ENCODE measurements at places on chromosomes 1 and 21.
A peak's percentile ranks its signal among the peaks of the same experiment; 100 is the strongest.

- DNase-seq = no peak
Measured at GRCh38 chr1:37078866-37079265, 44.6 kb upstream of the GRIK3 start.

DNA sequence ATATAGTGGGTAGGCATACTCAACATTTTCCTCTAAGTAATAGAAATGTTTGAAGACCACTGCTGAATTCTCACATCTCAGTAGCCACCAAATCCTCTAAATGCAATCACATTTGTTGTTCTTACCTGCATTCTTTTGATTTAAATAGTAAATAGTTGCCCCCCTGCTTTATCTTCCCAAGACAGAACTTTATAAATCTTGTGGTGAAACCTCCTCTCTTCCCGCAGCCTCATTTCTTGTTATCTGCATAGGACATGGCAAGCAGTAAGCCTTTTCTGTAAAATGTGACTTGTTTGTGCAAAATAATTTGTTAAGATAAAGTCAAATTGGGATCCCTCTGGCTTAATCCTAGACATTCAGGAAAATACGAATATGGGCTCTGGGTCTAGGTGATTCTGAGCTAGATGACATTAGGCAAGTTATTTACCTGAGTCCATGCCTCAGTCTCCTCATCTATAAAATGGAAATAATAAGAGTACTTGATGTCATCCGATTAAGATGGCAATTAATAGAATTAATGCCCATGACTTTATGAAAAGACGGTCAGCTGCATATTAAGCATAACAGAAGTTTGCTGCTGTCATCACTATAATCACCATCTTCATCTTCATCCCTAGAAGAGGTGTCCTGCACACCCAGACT is 77.7 kb downstream of the LRRC8C start:
- no peak for DNase-seq

DNA sequence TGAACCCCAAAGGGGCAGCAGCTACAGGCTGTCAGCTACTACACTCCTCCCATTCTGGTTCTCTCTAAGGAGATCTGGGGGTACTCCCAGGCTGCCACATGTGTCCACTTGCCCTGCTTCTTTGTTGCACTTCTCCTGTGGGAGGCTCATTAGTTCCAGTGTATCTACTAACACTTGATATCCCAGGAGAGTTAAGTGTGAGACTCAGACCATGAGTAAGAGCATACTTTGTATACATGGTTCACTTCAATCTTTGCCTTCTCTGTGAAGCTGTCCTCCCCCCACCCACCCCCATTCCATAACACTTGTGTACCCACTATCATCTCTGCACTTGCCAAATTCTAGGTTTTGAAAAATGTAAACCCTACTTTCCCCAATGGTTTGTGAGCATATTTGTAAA is 34.9 kb upstream of the GADD45A start:
- DNase-seq = no peak

DNA sequence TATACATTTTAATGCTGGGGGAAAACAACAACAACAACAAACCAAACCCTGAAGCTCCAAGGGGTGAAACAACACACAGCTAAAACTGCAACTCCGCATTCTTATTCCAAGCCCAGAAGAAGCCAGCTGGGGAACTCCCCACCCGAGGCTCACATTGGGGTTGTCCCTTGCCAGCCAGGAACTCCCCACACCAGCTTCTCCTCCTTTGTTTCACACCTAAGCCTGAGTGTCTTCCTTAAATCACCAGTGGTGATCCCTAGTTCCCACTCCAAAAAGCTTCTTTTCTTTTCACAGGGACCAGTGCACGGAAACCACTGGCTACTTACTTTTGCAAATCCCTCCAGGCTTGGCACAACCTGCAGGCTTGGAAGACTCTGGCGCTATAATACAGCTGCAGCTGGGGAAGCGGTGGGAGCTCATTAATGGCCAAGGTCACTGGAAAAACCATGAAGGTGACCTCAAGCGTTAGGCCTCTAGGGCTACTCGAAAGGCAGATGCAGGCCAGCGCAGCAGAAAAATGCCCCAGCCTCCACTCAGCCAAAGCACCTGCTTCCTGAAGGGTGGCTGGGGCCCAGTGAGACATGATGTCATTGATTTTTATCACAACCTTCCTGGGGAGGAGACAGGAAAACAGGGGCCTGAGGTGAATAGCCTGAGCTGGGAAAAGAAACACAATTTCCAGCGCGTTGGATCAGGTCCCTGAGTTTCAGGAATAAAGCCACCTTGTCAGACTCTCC is 40.1 kb downstream of the TLR5 start:
- no peak for DNase-seq

DNA sequence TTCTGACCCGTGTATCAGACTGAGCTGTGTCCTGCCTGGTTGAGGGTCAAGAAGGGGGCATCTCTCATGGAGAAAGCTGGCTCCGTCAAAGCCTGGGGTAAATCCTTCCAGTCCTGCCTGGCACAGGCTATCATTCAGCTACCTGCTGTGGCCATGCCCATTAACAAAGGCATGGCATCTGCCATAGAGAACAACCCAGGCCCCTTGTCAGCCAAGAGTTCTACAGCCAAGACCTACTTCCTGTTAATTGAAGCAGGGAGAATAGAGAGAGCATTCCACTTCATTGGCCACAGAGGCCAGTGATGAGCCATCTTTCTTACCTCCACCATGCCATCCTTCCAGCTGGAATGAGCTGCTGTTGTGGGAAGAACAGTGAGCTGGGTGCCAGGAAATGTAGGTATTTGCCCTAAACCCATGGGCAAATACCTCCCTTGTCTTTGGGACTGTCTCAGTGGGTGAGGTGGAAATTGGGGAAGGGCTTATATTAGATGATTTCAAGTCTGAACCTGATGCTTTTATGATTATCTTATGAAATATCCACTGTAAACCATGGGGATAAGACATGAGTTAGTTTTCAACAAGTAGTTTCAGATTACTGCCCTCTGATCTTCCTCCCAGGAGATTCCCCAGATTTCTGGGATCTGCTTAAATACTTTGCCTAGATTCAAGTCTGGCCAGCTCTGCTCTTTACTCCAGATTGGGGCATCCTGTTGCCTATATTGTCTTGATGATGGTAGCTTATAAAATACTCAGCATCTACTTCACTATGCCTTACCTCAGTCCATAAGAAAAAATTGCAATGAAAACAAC is 11.2 kb upstream of the KCNQ4 start:
- no peak for DNase-seq

DNA sequence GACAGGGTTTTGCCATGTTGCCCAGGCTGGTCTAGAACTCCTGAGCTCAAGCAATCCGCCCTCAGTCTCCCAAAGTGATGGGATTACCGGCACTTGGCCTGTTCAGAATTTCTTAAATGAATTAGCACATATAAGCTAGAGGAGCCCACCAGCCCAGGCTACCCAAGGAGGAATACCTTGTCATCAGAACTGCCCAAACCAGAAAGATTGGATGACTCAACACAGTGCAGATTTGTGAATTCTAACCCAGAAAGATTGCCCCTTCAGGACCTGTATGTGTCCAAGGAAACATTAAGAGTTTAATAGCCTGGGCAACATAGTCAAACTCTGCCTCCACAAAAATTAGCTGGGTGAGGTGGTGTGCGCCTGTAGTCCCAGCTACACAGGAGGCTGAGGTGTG is 14.0 kb upstream of the LIN9 start:
- DNase-seq = no peak

DNA sequence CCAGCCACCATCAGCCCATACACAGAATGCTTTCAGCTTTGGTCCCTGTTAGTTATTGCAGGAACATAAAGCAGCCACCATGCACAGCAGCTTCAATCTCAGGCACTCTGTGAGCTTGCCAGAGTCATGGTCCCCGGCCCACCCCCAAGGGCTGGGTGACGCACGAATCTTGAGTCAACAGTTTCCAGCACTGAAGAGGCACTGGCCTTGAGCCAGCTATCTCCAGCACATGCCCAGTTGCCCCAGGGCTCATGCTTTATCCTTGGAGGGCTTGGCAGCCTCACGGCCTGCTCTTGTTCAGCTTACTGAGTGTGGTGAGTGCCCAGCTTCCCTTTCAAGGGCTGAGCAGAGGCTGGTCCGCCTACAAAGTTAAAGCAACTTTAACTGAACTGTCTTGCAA is 200.7 kb upstream of the RAB4A start:
- DNase-seq = peak; percentile 33

- DNase-seq = no peak
Measured at GRCh38 chr1:214331180-214331579, 50.2 kb downstream of the SMYD2 start.

GRCh38 chr1:71908871-71909390 is 373.4 kb downstream of the NEGR1 start:
- DNase-seq = no peak

DNA sequence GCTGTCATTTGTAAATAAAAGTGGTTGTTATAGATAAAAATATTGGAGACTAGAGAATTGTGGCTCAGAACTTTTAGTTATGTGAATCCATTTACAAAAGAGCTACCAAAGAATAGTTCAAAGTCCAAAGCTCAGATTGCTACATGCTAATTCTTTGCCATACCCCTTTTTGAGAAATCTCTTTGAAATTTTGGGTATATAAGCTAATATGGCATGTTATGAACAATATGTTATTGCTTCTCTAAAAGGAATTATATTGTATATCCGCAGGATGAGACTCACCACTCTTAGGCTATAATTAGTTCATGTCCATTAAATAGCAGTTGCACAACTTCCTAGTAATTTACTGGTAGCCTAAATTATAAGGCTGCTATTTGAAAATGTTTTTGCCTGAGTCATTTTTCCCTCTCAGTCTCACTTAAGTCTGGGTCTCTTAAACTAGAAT is 178.0 kb downstream of the ZNF281 start:
- peak; percentile 51 for DNase-seq

GRCh38 chr1:86913399-86913895 is 479 bp downstream of the SELENOF start:
- DNase-seq = no peak

- no peak for DNase-seq
Measured at GRCh38 chr1:34690269-34690668, 64.6 kb upstream of the GJB5 start.

GRCh38 chr1:236315518-236315917 is 33.8 kb upstream of the ERO1B start:
- DNase-seq = no peak

DNA sequence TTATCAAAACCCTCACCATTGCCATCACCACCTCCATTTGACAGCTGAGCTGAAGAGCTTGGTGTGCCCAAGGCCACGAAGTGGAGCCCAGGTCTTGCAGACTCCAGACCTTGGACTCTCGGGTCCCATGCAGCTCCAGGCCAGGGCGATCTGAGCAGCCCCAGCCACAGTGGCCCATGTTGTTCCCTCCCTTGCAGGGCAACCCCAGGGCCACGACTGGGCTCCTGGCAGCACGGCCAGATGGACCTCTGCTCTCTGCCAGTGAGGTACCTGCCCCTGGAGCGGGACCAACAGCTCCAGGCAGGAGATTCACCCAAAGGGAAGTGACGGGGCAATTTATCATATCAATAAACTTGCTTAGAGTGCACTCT is 182.7 kb upstream of the VAMP3 start:
- no peak for DNase-seq

GRCh38 chr1:245195398-245195797 is 40.6 kb downstream of the KIF26B start:
- no peak for DNase-seq

- no peak for DNase-seq
Measured at GRCh38 chr1:173430677-173431303, 46.3 kb upstream of the PRDX6 start.

DNA sequence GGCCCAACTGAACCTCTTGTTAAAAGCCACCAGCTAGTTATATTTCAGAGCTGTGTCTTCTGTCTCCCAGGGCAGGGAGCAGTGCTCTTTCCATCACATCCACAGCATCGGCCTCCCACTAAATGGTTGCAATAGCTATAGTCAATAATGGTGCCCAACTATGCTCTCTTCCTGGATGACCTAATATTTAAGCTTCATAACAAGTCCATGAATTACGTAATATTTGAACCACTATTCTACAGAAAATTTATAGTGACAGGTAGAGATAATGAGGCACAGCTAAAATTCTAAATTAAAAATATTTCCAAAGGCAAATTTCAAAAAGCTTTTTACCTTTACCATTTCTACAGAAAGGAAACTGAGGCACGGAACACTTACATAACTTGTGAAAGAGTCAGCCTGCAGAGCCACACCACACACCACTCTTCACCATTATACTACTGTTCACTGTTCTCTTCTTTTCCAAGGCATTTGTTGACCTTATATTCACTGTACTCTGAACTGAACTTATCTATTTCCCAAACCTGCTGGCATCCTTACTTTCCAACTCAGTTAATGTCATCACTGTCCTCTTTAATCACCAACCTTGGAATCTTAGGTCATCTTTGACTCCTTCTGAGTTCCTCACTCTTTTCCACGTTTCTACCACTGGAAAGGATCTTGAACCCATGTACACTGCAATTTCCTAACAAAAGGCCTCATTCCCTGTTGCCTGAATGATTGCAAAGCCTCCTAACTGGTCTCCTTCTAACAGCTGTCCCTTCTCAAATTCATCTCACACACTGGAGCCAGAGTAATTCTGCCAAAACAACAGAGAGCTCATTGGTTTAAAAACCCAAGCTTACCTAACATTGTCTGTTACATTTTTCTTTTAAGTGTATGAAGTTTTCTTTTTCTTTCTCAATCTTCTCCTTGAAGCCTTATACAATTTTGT is 85.5 kb downstream of the DDAH1 start:
- DNase-seq = no peak

GRCh38 chr1:215894617-215895016 is 327.5 kb downstream of the KCTD3 start:
- no peak for DNase-seq

DNA sequence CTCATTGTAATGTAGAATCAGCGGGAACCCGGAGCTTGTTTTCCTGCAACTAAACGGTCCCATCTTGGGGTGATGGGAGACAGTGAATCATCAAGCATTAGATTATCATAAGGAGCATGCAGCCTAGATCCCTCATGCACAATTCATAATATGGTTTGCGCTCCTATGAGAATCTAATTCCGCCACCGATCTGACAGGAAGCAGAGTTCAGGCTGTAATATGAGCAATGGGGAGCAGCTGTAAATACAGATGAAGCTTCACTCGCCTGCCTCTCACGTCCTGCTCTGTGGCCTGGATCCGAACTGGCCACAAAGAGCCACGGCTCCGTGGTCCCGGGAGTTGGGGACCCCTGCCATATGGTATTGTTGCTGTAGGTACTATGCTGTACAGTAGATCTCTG is 1.6 kb downstream of the IFI44 start:
- DNase-seq = no peak

DNA sequence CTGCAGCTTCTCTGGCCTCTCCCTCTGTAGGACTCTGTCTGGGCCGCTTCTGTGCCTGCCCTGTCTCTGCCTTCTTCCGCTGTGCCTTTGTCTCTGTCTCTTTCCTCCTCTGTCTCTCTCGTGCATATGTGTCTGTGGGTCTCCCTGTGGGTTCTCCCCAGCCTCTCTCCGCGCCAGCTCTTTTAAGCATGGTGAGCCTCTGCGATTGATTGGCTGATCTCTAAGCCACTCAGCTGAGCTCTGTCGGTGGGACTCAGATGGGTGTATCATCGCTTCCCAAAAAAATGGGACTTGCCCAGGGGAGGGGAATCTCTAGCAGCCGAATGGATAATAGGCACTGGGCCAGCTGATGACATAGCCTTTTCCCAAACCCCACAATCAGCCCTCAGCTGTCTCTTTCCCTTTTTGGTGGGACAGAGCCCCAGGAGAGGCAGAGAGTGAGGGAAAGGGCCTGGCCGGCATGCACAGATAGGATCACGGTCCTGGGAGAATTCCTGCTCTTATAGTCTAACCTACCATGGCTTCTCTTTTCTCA is at the start of gene ADAMTS4:
ADAMTS4 (minus strand) TSS at position 158 of the 535 bp plus-strand sequence. CDS start 427 bp downstream, outside the sequence.
- DNase-seq = peak; percentile 65
